Subcutaneous preadipocyte (primary cell): ENCODE measurements at places on chromosomes 2 and 18. TPM values are rescaled to one million over a fixed set of nuclear protein-coding genes. Genes with fewer than 3 reads are reported as not detected.

KCNG3 gene
- not detected in 2 replicates for total RNA-seq

RTP5 gene
- not detected in 2 replicates for total RNA-seq

EPB41L3 gene
- total RNA-seq = 130 and 139 TPM in 2 replicates

TLX2 gene
- total RNA-seq = under 0.01 TPM in 1 of 2 replicates, not detected in the other

SCN3A gene
- not detected in 2 replicates for total RNA-seq

FOXD4L1 gene
- total RNA-seq = under 0.01 TPM in 1 of 2 replicates, not detected in the other
